ENCODE measurements at places on chromosomes 2 and 18.

DNA sequence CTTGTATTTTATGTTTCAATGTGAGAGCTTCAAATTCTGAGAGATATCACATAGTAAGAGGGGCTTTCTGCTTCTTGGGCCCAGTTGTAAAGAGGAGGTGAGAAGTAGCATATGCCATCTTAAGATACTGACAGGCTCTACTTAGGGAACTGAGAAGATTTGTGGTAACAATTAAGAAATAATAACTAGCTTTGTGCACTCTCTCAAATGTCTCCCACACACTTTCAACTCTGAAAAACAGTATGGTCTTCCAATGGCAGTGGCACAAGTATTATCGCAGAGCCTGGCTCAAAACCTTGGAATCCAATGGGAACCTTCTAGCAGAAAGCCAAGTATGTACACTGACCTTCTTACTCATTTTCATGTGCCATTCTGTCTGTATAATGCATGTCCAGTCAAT is 80.3 kb upstream of the FAM237A start:
- DNase-seq, result no peak

- DNase-seq, result no peak
Measured at GRCh38 chr2:130726614-130727180, 2.2 kb upstream of the GPR148 start.

GRCh38 chr2:38433607-38433975 is 56.5 kb upstream of the ATL2 start:
- DNase-seq, result no peak

GRCh38 chr18:50306944-50307343 is 19.5 kb upstream of the CXXC1 start:
- no peak for DNase-seq

DNA sequence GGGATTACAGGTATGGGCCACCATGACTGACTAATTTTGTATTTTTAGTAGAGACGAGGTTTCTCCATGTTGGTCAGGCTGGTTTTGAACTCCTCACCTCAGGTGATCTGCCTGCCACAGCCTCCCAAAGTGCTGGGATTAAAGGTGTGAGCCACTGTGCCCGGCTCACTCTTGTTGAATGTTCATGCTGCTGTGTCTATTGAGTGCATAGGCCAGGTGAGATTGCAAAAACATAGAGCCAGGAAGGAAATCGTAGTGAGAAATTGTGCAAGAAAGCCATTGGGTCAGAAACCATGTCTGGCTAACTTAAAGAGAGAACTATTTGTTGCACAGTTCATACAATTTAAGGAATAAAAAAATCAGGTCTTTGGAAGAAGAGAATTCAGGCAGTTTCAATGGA is 45.5 kb upstream of the FZD5 start:
- DNase-seq, result no peak

DNA sequence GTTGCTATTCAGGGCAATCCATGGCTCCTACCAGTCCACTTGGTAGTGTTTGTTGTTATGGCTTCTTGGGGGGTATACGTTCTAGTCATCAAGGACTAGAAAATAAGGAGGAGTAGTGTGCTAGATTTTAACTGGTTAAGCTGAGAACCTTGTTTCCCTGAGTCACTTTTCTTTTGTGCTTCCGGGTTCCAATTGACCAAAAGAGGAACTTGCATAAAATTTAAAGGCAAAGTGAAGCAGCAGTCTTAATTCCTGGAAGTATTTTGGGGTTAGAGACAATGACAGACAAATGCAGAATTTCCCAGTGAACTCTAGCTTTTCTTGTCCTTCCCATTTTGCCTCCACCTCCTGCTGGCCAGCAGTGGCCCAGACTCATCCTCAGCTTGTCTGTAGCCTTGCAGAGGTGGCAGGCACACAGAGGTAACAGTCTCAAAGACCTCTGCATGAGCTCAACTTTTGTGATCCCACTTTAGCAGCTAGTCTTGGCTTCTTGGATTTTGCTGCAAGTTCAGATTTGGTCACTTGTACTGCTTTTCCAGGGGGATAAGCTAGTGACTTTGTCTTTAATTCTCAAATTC is 1105.8 kb upstream of the NXPH2 start:
- DNase-seq, result no peak

DNA sequence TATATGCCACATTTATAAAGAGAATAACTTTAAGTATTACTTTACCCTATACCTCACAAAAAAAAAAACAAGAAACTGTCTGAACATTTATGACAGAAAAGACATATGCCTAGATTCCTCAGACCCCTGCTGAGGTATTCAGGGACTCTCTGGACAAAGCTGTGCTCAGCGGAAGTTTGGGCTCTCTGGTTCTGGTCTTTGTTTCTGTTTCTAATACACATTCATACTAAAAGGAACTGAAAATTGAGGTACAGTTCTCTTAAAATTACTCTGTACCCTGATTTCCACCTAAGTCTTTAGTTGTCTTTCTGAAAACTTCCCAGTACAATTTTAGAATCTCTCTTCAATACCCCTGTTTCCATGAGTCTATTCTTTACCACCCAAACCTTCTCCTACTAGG is 160.3 kb downstream of the IKZF2 start:
- no peak for DNase-seq

GRCh38 chr18:77512152-77512551 is 262.5 kb downstream of the GALR1 start:
- DNase-seq, result no peak

GRCh38 chr2:132593171-132593570 is 76.8 kb downstream of the LYPD1 start:
- no peak for DNase-seq

- no peak for DNase-seq
Measured at GRCh38 chr2:113078350-113078839, 10.6 kb downstream of the IL1F10 start.

DNA sequence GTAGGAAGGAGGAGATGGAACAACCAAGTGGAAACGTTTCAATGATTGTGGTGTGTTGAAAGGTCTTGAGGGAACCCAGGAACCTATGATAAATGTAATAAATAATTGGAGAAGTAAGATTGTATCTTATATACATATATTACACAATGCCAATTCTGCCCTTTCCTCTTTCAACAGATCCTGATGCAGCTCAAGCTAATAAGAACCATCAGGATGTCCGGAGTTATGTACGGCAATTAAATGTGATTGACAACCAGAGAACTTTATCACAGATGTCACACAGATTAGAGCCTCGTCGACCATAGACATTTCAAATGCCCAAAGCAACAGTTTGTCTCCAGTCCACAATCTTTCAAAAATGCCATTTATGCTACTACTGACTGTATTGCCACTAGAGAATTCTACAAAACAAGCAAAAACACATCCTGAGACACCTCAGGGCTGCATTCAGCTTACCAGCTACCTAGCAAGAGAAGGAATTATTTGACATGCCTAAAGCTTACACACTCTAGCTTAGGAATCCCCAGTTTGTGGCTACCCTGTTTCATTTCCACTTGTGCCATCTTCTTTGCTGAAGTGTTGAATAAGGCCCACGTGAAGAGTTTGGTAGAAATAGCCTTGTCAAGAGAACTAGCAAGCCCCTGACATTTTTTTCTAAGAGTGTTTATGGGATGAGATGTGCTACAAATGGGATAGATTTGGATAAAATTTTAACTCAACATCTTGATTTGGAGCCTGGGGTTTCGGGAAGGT is 24.0 kb upstream of the MAP3K20 start:
- no peak for DNase-seq

DNA sequence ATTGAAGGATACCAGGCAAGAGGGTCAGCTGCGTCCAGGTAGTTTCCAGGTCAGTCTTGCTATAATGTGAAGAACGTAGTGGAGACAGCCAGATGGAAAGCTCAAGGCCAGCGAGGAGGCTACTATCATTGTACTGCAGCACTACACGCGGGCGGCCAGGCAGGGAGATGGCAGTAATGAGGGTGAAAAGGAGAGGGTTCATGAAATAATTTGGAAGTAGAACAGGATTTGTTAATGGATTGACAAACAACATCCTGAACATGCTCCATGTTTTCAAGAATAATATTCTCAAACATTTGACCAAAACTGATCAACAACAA is 17.1 kb downstream of the SPIRE1 start:
- DNase-seq, result no peak

- DNase-seq, result no peak
Measured at GRCh38 chr2:207484444-207485391, 45.0 kb upstream of the CREB1 start.

- DNase-seq, result peak; percentile 25
Measured at GRCh38 chr18:74896390-74896991, 298.8 kb downstream of the ZNF407 start.

DNA sequence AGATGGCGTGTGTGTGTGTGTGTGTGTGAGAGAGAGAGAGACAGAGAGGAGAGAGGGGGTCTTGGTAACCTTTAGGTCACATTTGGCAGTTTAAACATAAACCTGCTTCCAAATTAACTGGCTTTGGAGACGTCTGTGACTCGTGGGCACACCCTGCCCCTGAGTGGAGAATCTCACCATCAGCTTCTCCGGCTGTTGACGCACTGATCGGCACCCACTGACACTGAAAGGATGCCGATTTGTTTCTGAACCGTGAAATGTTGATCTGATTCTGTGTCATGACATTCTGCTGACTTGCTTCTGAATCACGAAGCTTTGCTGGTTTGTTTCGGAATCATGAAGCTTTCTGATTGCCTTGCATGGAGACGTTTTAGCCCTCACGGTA is 114.7 kb downstream of the RTP5 start:
- no peak for DNase-seq

DNA sequence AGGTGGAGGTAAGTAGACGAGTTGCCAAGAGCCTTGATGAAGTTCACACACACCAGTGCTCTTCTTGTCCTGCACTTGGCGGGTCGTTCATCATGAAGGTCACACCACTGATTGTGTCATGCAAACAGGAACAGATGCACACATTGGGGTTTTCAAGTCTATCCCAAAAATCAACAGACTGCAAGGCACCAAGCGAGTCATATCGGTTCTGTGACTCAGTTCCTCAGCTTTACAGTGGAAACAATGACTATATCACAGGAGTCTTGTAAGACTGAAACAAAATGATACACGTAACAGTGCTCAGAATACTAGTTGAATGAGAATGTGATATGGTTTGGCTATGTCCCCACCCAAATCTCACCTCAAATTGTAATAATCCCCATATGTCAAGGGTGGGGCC is 526.9 kb upstream of the ID2 start:
- no peak for DNase-seq

- DNase-seq, result no peak
Measured at GRCh38 chr2:111910609-111911277, 12.3 kb downstream of the MERTK start.

DNA sequence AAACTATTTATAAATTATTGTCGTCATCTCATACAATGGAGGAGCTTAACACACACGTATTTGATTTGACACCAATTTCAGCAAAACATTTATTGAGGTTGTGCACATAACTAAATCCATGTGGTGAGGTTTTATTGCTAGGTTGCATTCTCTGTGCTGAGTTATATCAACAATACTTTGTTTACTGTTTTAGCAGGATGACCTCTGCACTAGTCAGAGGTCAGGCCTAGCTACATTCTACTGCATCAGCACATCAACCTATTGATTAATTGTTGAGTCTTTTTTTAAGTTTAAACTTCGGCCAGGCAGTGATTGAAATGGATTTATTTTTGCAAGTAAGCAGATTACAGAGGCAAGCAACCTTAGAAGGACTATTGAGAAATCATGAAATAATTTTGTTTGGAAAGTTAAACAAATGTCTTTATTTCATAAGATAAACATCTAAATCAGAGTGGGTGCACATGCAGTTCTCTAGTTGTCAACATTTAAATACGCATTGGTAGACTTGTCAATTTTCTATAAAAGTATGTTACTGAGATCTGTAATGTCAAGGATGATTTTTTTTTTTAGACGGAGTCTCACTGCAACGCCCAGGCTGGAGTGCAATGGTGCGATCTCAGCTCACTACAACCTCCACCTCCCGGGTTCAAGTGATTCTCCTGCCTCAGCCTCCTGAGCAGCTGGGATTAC is 75.2 kb upstream of the CD28 start:
- DNase-seq, result no peak

GRCh38 chr2:176999301-176999700 is 213.3 kb upstream of the HNRNPA3 start:
- no peak for DNase-seq

DNA sequence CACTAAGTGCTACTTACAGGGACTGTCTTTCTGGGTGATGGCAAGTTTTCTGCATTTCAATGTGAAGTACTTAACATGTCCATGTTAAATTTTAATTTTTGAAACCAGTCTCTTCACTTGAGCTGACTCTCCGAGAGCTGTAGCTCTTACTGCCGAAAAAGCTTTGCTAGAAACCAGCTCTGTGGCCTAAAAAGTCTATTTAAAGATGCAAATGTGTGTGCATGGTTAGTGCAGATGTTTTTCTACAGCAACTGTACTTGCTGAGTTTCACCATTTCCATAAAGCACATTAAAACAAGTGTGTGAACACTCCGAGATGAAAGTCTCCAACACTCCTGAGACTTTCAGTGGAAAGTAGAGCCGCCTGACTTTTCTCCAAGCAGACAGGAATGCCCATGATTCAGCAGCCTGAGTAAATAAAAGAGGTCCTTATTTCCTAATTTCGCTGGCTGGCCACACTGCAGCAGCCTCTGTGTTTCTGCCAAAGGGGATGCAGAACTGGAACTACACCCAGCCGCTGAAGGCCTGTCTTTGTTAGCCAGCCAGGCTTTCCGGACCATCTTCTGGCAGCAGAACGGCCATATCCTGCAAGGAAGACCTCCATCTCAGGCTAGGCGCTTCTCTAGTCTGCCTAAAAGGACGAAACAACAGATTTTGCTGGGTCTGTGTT is 121.2 kb downstream of the ZNF521 start:
- no peak for DNase-seq

DNA sequence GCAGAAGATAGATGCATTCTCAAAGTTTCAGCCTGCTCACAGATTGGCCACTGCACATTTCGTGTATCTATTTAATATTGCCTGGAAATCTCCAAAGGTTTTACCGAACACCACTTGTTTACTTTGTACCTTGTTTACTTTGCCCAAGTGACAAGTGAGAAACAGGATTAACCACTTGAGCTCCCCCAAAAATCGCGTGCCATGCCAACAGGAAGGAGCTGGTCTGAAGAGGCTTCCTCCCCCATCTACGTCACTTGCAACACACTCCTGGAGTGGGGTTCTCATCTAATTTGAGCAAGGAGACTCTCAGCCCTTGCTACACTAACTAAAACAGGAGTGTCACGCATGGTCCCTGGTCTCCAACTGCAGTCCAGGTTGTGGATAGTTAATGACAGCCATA is 212.5 kb upstream of the TMEM200C start:
- no peak for DNase-seq

- DNase-seq, result no peak
Measured at GRCh38 chr2:15331787-15332186, 229.3 kb downstream of the NBAS start.

GRCh38 chr18:75003764-75004690 is 204.9 kb downstream of the PTGR3 start:
- no peak for DNase-seq

- DNase-seq, result no peak
Measured at GRCh38 chr18:53682796-53683195, 541.7 kb downstream of the MBD2 start.

- no peak for DNase-seq
Measured at GRCh38 chr2:45242161-45242741, 233.0 kb upstream of the SIX2 start.
